Activated naive CD4-positive, alpha-beta T cell (primary cell): ENCODE measurements at places on chromosomes 1 and 21.

GRCh38 chr21:46027851-46028493, 46.4 kb downstream of the COL6A1 start:
- DNase-seq = no peak

DNA sequence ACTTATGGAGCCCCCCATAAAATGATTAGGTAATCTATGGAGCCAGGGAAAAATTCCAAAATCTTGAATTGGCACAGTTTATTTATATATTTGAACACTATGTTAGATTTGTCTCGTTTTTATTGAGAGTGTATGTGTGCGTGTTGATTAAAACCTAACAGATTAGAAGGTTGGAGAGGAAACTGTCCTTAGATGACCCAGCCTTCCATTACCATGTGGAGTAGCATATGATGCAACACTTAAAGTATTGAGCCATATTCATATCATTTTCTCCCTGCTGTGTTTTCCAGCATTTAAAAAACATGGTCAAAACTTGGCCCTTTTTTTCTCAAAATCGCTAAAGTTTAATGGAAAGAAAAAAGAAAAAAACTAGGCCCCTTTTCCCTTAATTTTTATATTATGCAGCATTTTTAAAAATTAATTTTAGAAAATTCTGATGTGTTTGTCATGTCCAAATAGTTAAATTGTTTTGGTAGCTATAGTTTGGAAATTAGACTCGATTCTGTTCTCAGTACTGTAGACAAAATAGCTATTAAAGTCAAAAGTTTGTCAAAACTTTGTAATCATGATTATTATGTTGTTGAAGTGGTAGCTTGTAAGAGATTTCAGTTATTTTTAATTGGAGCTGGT, 2.3 kb downstream of the LRRC8D start:
- DNase-seq = no peak

- no peak for DNase-seq
Observed at GRCh38 chr1:81129366-81129765, 671.4 kb upstream of the ADGRL2 start.

- no peak for DNase-seq
Observed at GRCh38 chr1:223721658-223722607, 9.6 kb downstream of the CAPN2 start.

DNA sequence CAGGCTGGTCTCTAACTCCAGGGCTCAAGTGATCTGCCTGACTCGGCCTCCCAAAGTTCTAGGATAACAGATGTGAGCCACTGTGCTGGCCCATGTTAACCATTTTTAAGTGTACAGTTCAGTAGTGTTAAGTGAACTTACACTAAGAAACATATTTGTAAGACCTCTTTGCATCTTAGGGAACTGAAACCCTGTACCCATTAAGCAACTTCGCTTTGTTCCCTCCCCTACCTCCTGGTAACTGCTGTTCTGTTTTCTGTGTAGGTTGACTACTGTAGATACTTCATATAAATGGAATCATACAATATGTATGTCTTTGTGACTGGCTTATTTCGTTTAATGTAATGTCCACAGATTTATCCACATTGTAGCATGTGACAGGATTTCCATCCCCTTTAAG, 11.0 kb downstream of the NUDC start:
- no peak for DNase-seq

- no peak for DNase-seq
Observed at GRCh38 chr1:228228601-228229074, 20.8 kb downstream of the OBSCN start.
